ENCODE measurements at places on chromosomes 12 and 14. TPM values are rescaled to one million over a fixed set of nuclear protein-coding genes. Genes with fewer than 3 reads are reported as not detected.

The CLECL1 gene
- 7.6 TPM for total RNA-seq

The MEG3 gene
- total RNA-seq = not detected

The KSR2 gene
- total RNA-seq = 0.02 TPM

The PAPOLA gene
- total RNA-seq = 220 TPM

The KRT82 gene
- not detected for total RNA-seq

The ZDHHC22 gene
- not detected for total RNA-seq

The PPP4R4 gene
- total RNA-seq = 8.7 TPM

The SLC39A2 gene
- total RNA-seq = 0.27 TPM

The SLC25A21 gene
- total RNA-seq = not detected

The ENDOU gene
- not detected for total RNA-seq

The UNC119B gene
- total RNA-seq = 26.7 TPM

The GLS2 gene
- total RNA-seq = 4.7 TPM

The POLE gene
- total RNA-seq = 177 TPM

The NPAS3 gene
- not detected for total RNA-seq

The INHBC gene
- total RNA-seq = not detected

The ABHD12B gene
- not detected for total RNA-seq

The ADAM20 gene
- 2.4 TPM for total RNA-seq

The FOXN4 gene
- not detected for total RNA-seq

The LRTM2 gene
- not detected for total RNA-seq

The CLEC2A gene
- not detected for total RNA-seq

The TMEM52B gene
- not detected for total RNA-seq

The VWF gene
- 0.12 TPM for total RNA-seq

The KRT3 gene
- total RNA-seq = not detected

The ANKRD33 gene
- not detected for total RNA-seq

Measured in activated naive CD4-positive, alpha-beta T cell treated with anti-CD3 and anti-CD28 coated beads, Interleukin-2, amount 50 U/mL, for 72 hours (primary cell).